ENCODE measurements at places on chromosomes 16 and 17. TPM values are rescaled to one million over a fixed set of nuclear protein-coding genes. Genes with fewer than 3 reads are reported as not detected.
A peak's percentile ranks its signal among the peaks of the same experiment; 100 is the strongest.

DNA sequence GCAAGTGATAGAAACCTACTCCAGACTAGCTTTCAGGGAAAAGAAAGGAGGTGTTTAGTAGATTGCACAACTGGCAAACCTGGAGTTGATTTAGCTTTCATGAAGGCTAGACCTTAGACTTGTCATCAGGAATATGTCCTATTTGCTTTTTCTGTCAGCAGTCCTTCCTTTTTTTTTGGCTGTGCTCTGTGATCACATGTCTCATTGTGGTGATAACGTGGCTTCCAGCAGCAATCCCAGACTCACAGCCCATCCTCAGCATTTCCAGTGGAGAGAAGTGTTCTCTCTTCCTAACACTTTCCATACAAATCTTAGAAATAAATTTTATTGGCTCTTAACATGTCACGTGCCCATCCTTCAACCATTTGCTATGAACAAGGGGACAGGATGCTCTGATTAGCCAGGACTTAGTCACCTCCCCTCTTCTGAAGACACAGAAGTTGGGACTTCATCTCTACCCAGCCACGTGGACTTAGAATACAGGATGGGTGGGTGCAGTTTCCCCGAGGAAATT lies 74.7 kb downstream of the CDH13 start:
- H3K36me3 ChIP-seq = no peaks in the 10 kb centered on the region
- H3K27ac ChIP-seq = no peak overlapping the region
- no peaks in the 10 kb centered on the region for H3K27me3 ChIP-seq
- no peak overlapping the region for H3K4me3 ChIP-seq
- peak; percentile 61 for DNase-seq

DNA sequence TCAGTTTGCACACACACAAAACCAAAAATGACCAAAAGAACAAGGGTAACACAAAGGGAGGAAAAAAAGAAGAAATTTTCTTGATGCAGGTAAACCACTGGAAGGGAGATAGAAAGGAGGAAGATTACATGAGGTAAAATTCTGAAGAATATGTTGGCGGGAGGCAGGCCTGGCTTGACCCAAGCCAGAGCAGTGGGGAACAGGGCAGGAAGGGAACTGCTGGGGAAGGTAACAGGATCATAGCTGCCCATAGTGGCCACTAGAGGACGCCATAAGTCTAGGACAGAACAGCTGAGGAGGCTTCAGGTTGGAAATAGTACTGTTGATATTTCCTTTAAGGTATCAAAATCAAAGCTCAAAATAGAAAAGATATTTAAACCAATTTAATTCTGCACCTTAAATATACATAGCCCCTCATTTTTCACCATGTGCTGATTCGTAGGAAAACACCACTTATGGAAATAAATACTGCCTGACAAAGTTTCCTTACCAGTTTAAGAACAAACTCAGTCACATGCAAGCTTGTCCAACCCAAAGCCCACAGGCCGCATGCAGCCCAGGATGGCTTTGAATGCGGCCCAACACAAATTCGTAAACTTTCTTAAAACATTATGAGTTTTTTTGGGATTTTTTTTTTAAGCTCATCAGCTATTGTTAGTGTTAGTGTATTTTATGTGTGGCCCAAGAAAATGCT lies 15.5 kb downstream of the VPS35 start:
- no peaks in the 10 kb centered on the region for H3K4me1 ChIP-seq
- no peaks in the 10 kb centered on the region for H3K27me3 ChIP-seq
- no peak overlapping the region for H3K4me3 ChIP-seq
- peak; percentile 77 for DNase-seq

DNA sequence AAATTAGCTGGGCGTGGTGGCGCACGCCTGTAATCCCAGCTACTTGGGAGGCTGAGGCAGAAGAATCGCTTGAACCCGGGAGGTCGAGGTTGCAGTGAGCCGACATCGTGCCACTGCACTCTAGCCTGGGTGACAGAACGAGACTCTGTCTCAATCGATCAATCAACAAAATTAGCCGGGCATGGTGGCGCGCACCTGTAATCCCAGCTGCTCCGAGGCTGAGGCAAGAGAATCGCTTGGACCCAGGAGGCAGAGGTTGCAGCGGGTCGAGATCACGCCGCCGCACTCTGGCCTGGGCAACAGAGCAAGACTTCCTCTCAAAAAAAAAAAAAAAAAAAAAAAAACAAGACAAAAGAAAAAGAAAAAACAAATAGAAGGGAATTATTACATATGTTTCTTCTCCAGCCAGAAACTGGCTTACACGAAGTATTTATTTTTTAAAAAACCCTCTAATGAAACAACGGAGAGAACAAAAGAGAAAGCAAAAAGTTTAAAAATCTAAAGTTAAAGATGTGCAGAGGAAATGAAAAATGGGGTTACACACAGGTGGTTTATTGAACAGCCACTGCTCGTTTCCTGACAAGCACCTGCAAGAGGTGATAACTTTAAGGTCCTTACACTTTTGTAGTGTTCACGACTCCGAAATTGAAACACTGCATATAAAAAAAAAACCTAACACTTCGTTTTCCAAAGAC lies 1.4 kb downstream of the SYNRG start:
- peak overlapping the region; percentile 92 for H3K27ac ChIP-seq
- H3K36me3 ChIP-seq = peaks cover 6% of the 10 kb centered on the region
- no peak for DNase-seq
- peaks cover 12% of the 10 kb centered on the region for H3K4me1 ChIP-seq
- H3K27me3 ChIP-seq = no peaks in the 10 kb centered on the region
- H3K4me3 ChIP-seq = peak overlapping the region; percentile 78

DNA sequence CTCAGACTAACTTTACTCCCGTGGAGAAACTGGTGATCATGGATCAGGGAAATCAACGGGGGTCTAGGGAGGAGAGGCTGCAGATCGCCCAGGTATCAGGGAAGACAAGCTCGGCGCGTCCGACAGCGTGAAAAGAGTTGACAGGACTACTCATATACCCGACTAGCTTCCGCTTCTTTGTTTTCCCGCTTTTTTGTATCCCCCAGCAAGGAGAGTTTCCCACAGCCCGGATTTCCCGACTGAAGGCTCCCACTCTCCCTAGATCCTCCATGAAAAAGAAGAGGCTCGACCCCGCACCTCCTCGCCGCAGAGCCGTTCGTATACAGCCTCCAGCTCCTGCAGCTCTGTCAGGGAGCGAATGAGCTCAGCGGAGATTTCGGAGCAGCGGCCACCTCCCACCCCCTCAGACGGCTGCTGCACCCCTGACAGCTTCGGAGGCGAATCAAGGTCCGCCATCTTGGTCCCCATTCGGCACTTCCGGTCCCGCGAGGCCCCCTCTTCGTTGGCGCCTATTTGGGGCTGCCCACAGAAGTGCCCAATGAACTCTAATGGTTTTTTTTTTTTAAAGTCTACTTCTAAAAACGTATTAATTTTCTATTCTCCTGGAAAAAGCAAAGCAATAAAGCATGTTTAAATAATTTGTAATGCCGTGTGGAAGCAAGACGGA lies at the start of gene COG4:
Gene COG4 (minus strand): TSS at position 479 of the 667 bp plus-strand sequence. CDS start 11 bp downstream, at position 468.
- DNase-seq = peak; percentile 90
- H3K4me3 ChIP-seq = peak within 1 kb of the TSS; percentile 91
- H3K4me1 ChIP-seq = peaks cover 20% of the 10 kb centered on the region
- H3K27ac ChIP-seq = peak within 1 kb of the TSS; percentile 88

GRCh38 chr16:23523321-23523720 lies 13.0 kb upstream of the GGA2 start:
- no peaks in the 10 kb centered on the region for H3K27me3 ChIP-seq
- no peaks in the 10 kb centered on the region for H3K4me1 ChIP-seq
- no peak overlapping the region for H3K27ac ChIP-seq
- no peak for DNase-seq
- no peak overlapping the region for H3K4me3 ChIP-seq

- peaks cover 56% of the 10 kb centered on the region for H3K36me3 ChIP-seq
- H3K4me3 ChIP-seq = no peak overlapping the region
- no peak overlapping the region for H3K27ac ChIP-seq
Measured at GRCh38 chr16:84062734-84063640, 20.4 kb upstream of the SLC38A8 start.

DNA sequence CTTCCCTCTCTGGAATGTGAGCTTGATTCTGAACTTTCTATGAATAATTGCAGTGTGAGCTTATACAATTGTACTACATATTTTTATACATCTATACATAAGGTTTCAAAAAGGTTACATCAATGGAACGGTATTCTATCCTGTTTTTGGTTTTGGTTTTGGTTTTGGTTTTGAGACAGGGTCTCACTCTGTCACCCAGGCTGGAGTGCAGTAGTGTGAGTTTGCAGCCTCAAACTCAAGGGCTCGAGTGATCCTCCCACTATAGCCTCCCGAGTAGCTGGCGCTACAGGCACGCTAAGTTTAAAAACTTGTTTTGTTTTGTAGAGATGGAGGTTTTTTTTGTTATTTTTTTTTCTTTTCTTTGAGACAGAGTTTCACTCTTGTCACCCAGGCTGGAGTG lies 1.1 kb downstream of the CTRB1 start:
- no peak for DNase-seq
- no peaks in the 10 kb centered on the region for H3K4me1 ChIP-seq
- H3K36me3 ChIP-seq = no peaks in the 10 kb centered on the region
- no peak overlapping the region for H3K27ac ChIP-seq
- H3K4me3 ChIP-seq = no peak overlapping the region

DNA sequence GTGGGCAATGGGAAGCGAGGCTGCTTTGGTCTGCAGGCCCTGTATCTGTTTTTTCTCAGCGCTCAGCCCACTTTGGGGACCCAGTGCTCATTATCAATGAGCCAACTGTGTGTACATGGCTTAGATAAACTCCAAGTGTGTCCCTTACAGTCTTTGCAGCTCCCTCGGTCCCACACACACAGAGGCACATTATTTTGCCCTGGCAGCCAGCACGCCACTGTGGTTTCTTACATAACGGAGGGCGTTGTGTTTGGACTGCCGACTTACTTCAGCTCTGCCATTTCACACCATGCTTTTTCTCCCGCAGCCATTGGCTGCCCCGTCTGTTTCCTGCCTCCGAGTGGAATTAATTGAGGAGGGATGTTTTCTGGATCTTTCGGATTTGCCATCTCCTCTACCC lies 56.5 kb upstream of the CLEC18A start:
- no peaks in the 10 kb centered on the region for H3K27me3 ChIP-seq
- H3K36me3 ChIP-seq = no peaks in the 10 kb centered on the region
- DNase-seq = peak; percentile 62
- peaks cover 39% of the 10 kb centered on the region for H3K4me1 ChIP-seq
- H3K4me3 ChIP-seq = no peak overlapping the region

- H3K27me3 ChIP-seq = no peaks in the 10 kb centered on the region
- no peak for DNase-seq
- no peak overlapping the region for H3K27ac ChIP-seq
- H3K4me3 ChIP-seq = no peak overlapping the region
- H3K4me1 ChIP-seq = no peaks in the 10 kb centered on the region
Measured at GRCh38 chr16:27414788-27415431, 12.9 kb downstream of the IL21R start.

DNA sequence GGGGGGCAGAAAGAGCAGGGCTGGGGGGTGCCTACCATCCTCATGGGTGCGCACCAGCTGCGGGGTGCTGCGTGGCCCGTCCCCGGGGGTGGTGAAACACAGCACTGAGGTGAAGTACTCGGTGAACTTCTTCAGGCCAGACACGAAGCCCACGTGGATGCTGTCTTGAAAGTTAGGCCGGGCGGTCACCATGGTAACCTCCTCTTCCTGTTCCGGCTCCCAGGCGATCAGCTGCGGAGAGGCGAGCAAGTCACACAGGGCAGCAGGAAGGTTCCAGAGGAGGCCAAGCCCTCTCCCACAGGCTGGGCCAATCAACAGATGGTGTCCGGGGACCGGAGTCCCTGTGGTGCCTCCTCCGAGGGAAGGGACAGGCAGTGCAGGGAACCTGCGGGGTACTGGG lies 90.1 kb upstream of the CDC42EP4 start:
- peaks cover 18% of the 10 kb centered on the region for H3K36me3 ChIP-seq
- no peaks in the 10 kb centered on the region for H3K27me3 ChIP-seq
- no peak overlapping the region for H3K27ac ChIP-seq
- peak; percentile 62 for DNase-seq
- H3K4me3 ChIP-seq = no peak overlapping the region

DNA sequence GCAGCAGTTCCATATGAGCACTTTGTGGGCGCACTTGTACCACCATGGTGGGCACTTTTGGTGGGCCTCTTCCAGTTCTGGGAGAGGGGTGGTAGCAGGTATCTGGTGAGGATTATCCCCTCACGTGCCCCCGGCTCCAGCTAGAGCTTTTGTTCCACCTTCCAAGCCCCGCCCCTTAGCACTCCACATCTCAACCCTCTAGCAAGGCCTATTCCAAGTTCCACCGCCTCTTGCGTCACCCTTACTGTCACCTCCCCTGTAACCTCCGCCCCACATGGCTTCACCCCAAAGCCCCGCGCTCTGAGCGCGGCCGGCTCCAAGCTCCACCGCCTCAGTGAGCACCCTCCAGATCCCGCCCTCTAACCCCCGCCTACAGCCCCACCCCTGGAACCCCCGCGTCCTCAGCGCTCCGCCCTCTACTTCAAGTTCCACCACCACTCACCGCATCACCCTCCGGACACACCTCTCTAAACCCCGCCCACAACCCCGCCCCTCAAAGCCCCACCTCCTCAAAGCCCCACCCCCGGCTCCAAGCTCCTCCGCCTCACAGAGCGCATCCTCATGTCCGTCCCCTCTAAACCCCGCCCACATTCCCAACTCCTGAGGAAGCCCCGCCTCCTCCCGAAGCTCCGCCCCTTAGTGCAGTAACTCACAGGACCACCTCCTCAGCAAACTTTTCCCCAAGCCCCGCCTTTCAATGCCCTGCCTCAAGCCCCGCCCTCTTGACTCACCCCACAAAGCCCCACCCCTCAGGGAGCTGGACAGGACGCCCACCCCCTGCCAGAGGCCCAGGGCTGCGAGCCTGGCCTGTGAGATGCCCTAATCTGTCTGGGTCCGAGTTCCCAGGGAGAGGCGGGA lies 11.1 kb downstream of the SCN4A start:
- no peaks in the 10 kb centered on the region for H3K36me3 ChIP-seq
- H3K27me3 ChIP-seq = no peaks in the 10 kb centered on the region
- H3K27ac ChIP-seq = no peak overlapping the region
- H3K4me1 ChIP-seq = no peaks in the 10 kb centered on the region
- H3K4me3 ChIP-seq = peak overlapping the region; percentile 2

SPIRE2 gene
- total RNA-seq = 4.1 TPM

TRPV3 gene
- 1.8 TPM for total RNA-seq

SPNS3 gene
- total RNA-seq = not detected

KLHL11 gene
- total RNA-seq = 29.2 TPM

Data from cardiac muscle cell (in vitro differentiated cells and primary cell).